Ovary (tissue), 10 donors: ENCODE measurements at places on chromosomes 3 and 15. TPM values are rescaled to one million over a fixed set of nuclear protein-coding genes. Genes with fewer than 3 reads are reported as not detected.

Gene CD80
- total RNA-seq = 0.23 TPM

Gene SCAMP5
- 5.6 TPM for total RNA-seq

Gene PHLDB2
- 22.0 TPM for total RNA-seq

DNA sequence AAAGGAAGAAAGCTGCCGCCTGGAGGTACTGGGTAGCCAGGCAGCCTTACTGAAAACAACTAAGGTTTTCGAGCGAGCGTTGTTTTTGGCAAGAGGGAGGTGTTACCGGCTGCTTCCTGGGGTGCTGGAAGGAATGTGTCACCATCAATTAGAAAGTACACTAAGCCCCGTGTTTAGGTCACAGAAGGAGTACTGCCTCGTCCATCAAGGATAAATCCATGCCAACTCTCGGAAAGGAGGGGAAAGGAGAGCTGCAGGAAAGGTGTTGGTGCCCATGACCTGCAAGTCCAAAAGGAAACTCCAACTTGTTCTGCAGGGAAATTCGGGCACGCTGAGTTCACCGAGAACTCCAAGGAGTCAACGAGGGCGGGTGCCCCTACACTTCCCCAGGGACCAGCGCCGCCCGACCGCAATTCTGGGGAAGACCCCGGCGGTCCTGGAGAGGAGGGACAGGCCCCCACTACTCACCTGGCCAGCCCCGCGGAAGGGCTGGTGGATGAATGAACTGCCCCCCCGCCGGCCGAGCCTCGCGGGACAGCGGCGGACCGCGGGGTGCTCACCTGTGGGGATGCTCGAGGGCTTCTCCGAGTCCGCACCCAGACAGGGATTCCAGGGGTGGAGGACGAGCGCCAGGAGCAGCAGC is 542 bp downstream of the PLOD2 start:
- DNase-seq = peak; percentile 65

Gene NRROS
- total RNA-seq = 4.3 TPM

DNA sequence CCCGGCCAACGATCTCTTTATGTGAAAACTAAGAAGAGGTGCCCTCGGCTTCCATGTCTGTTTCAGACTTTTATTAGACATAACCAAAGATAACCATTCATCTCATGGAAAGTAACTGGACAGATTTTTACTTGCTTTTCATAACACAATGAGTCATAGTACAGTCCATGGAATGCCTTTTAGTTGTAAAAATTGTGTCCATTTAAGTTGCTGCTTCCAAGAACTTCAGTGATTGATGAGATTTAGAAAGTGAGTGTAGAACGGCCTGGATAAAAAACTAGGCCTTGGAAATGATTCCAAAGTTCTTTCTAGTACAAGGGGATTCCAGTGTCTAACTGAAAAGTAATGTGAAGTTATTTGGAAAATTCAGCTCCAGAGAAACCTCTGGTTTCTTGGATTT is 10.8 kb downstream of the EIF2AK4 start:
- DNase-seq = no peak

DNA sequence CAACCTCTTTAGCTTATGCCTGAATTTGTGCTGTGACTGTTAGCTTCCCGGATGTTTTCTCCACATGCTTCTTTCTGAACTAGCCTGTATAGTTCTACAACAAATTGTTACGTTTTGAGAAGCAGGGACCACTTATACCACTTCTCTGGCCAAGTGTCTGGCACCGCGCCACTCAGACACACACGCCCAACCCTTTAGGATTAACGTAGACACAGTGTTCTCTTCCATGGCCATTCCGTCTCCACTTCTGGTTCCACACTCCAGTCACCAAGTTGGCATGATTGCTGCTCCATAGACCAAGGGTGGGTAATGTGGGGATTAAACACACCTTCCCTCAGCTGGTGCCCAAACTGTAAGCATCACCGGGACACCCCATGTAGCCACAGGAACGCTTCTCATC is 755 bp upstream of the TMEM108 start:
- no peak for DNase-seq

Gene TEX55
- total RNA-seq = not detected

Gene SPSB4
- total RNA-seq = not detected

Gene AP3S2
- 24.6 TPM for total RNA-seq

- DNase-seq = no peak
These were observed 65.0 kb upstream of the DNAJC19 start for GRCh38 chr3:181054538-181054937.
